ENCODE measurements at places on chromosomes 2 and 18.
A peak's percentile ranks its signal among the peaks of the same experiment; 100 is the strongest.

GRCh38 chr2:165870346-165870745, 76.3 kb upstream of the GALNT3 start:
- DNase-seq: no peak

DNA sequence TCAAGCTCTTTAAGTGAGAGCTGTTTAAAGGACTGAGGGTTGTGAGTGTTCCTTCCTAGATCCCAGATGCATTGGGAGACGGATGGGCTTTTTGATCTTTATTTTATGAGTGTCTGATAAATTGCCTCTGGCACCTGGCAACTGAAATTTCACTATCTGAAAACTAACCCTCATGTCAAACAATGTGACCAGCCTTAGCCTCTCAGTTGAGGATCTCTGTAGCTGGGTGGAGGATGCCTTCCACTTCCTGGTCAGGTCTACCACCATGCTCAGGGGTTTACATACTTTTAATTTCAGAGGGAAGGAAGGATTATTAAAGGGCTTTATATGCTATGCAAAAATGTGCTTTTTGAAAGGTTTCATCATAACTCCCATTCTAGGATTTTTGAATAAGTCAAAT, 70.5 kb upstream of the NT5C1B start:
- DNase-seq: no peak

GRCh38 chr2:59932341-59932740, 621.1 kb downstream of the BCL11A start:
- no peak for DNase-seq

- DNase-seq: no peak
Measured at GRCh38 chr18:79974025-79974654, 9.7 kb downstream of the HSBP1L1 start.

DNA sequence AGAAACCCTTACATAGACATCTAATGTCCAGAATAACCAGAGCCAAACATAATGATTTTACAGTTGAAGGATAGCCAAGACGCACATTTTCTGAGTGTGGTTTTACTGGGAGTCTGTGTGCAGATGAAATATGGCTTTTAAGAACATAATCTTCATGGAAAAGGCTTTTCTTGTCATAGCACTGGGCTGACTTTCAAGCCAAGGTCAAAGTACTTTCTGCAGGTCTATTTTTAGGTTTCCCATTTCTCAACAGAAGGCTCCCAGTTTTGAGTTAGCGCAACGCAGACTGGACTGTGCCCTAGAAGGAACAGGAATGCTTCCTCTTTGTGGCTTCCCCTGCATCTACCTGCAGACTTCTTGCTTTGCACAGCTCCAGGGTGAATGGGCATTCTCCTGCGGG, 92.3 kb upstream of the UPP2 start:
- no peak for DNase-seq

GRCh38 chr18:23868136-23868785, 146.3 kb upstream of the TTC39C start:
- no peak for DNase-seq

DNA sequence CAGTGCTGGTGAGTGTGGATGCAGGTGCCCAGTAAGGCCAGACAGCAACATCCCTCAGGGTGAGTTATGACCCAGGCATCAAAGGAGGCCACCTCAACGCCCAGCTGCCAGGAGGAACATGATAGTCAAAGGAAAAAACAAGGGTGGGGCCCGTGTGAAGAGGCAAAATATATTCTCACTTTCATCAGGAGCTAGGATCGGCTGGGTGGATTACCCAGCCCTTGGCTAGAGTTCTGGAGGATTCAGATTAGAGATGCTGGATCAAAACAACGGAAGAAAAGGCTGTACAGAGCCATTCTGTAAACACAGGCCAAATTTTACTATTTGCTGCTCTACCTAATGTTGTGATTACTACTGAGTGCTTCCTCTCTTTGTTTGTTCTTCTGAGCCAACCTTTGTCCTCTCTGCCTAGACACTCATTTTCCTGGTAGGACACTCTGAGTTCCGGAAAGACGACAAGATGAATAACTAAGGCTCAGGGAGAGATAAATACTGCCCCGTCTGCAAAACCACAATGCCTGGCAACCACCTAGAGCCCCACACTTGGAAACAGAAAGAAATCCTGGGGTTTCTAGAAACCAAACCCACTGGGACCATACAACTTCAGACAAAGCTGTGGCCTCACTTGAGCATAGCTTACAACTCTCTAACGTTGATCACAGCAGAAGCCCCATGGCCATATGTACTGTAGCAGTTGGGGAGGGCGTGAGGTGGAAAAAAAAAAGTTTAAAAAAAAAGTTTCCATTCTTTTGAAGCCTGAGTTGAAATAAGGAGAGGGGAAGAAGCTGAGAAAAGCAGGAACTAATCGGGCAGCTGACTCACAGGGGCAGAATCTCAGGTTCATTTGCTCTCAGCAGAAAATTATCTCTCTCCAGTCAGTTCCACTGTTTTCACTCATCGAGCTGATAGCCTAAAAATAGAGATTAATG, 17.8 kb upstream of the PMAIP1 start:
- DNase-seq: no peak

DNA sequence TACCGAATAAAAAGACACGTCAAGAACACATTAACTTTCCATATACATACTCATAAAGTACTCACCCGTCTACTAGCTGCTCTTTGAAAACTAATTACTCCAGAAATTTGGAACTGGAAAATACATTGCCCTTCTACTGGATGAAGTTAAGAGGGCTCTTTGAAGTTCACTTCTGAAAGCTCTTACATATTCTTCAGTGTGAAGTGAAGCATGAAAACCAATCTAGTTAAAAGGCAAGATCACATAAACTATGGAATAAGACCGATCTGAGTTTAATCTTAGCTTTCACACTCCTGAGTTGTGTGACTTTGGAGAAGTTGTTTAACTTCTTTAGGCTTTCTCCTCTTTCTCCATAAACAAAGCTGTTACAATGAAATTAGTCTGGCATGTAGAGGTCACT, 38.5 kb downstream of the REV1 start:
- DNase-seq: no peak

DNA sequence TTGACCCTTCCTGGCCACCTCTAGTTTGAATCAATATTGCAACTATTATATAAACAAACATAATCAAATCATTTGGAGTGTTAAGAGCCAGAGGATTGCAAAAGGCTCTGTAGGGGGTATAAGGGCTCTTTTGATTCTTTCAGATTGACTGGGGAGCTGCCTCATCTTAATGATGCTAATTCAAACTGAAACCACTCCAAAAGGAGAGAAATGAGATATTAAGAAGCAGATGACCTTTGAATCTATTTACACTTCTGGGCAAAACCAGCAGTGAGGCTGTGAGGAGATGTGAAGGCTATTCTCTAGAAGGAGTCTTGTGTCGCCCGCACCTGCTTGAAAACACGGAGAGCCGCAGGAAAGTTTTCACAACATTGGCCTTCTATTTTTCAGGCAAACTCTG, 311.2 kb upstream of the CRIM1 start:
- DNase-seq: no peak

DNA sequence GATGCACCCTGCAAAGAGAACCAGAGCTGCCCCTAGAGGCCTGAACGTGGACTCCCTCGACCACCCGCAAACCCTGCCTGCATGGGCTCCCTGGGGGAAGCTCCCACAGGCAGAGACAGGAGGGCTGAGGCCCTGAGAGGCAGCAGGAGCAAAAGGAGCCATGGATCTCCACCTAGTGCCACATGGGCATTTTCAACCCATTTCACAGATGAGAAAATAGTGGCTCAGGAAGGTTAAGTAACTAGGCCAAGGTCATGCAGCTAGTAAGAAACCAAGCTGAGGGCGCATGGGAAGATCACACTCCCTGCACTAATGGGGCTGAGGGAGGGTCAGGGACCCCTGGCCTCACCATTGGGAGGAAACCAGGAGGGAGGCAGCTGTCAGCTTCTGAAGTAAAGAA, 271.7 kb upstream of the RAB6C start:
- DNase-seq: no peak

DNA sequence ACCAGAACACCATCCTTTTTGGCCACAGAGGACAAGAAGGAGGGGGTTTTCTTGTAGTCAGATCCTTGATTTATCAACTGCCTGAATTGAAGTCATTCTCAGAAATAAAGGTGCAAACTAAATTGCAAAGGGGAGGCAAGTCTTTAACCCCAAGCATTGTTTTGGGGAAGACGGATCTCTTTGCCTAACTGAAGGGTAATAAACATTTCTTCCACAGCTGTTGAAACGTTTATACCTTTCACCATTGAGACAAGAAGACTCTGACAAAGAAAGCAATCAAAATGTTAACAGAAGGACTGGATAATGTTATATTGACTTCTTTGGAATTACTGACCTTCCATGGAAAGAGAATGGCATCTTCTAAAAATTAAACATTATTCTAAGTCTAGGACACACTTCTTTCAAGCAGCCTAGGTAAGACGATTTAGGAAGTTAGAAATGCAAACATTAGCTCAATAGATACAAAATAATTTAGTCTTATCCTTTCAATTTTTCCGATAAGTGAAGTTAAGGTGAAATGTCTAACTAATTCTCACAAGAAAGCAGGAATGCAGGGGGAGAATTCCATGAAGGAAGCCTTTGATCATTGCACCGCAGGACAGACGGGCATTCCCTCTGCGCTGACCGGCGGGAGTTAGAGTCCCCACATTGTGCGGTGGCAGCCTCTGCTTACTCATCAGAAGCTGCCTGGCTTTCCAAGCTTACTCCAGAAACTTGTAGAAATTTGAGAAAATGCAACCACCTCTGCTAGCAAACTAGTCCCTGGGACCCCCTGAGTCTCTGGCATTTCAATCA, 69.4 kb upstream of the COPS8 start:
- DNase-seq: no peak

DNA sequence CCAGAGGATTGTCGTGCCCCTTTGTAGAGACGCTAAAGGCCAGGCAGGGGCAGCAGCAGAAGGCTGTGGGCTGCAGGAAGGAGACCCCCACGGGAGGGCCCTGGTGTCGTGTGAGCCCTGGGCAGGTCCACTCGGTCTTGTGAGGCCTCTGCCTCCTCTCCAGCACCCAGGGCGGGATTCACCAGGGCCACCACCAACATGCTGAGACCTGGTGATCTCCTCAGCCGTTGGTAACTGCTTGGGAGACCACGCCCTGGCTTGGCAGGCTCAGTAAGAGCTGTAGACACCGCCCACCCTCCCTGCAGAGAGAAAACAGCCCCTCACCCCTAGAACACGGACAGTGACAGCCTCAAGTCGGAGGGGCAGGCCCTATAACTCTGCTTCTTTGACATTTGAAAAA, 21.1 kb downstream of the MBP start:
- DNase-seq: no peak

DNA sequence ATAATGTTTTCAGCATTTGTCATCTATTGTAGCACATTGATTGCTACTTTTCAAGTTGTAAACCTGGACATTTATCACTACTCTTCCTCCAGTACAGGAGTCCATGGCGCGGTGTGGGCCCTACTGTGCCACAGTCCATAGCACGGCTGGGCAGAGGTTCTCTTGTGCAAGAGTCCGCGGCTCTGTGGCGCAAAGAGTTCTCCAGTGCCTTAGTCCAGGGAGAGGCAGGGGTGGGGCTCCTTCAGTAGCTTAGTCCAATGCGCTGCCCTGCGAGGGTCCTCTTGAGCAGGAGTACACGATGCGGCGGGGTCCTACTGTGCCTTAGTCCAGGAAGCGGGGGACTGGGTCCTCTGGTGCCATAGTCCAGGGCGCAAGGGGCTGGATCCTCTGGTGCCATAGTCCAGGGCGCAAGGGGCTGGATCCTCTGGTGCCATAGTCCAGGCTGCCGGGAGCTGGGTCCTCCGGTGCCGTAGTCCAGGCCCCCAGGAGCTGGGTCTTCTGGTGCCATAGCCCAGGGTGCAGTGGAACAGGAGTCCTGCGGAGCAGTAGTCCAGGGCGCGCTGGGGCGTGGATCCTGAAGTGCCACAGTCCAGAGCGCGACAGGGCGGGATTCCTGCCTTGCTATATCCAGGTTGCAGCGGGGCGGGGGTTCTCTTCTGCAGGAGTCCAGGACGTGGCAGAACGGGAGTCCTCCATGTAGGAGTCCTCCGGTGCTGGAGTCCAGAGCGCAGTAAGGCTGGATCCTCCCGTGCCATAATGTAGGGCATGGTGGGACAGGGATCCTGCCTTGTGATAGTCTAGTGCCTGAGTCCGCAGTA, 129.3 kb downstream of the CCDC74A start:
- DNase-seq: no peak

DNA sequence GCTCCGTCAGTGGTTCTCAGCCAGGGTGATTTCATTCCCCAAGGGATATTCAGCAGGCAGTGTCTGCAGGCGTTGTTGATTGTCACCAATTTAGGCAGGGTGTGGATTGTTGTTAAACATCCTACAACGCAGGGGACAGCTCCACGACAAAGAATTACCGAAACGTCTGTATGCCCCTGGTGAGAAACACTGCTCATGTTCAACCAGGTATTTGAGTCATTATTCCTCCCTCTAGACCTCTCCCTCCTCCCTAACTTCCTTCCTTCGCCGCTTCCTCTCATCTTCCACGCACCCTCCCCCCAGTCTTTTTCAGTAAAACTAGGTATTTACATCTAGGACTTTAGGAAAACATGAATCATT, 50.8 kb downstream of the NCK2 start:
- peak; percentile 44 for DNase-seq

DNA sequence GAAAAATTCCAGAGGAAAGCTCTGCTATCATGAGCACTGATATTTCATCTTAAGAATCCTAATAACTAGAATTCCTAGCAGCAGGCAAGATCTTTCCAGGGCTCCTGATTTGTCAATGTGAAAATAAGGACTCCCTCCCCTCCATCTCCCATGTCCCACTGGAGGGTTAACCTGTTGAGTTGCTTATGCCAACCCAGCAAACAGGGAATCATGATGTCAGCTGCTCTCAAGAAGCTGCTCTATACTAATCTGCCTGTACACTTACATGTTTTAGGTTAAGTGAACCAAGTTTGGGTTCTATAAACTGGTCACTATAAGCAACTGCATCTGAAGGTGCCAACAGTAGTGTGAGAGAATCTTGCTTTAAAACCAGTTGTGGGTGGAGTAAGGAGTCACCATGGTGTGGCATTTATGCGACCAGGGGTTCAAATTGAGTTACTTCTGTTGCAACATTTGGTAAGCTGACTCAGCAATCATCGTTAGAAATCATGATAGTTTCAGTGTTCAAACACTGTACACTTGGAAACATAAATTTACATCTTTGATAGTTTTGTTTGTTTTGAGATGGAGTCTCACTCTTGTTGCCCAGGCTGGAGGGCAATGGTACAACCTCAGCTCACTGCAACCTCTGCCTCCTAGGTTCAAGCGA, 53.4 kb downstream of the STK25 start:
- no peak for DNase-seq

- no peak for DNase-seq
Measured at GRCh38 chr2:172826522-172826921, 90.9 kb downstream of the RAPGEF4 start.

GRCh38 chr2:68811364-68811763, 59.8 kb downstream of the BMP10 start:
- DNase-seq: no peak

DNA sequence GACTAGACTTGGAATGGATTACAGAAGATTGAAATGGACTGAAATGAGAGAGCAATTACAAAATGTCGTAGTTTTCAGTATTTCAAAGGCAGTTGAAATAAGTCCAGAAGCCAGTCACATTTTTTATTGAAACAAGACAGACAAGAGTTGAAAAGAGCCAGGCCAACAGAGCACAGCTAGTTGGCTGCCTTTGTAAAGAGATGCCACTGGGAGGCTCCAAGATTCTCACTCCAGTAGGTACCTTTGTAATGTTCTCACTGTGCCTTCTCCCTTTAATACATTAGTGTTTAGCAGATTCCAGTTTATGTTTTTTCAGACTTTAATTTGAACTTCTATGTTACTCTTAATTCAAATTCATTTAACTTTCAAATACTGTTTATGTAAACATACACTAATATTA, 234.8 kb downstream of the DSEL start:
- DNase-seq: no peak
